Fibroblast of lung (primary cell): ENCODE measurements at places on chromosomes 5 and 9.

- DNase-seq: peak; percentile 51
Measured at GRCh38 chr5:148739524-148739923, 85.2 kb upstream of the HTR4 start.

DNA sequence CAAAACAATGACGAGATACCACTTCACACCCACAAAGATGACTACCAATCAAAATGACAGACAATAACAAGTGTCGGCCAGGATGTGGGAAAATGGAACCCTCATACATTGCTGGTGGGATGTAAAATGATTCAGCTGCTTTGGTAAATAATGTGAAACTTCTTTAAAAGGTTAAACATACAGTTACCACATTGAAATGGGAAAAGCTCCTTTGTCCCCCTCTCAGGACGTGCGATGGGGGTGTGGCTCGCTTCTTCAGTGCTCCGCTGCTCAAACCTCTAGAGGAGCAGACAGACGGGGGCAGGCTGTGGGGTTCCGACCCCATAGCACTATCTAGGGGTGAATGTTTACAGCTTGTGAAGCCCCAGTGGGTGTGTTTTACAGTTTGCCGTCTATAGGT, 8.0 kb upstream of the PLPP6 start:
- no peak for DNase-seq

- no peak for DNase-seq
Measured at GRCh38 chr5:126682856-126683255, 82.1 kb downstream of the PHAX start.

GRCh38 chr9:13957089-13957488, 356.9 kb downstream of the NFIB start:
- DNase-seq: no peak

- no peak for DNase-seq
Measured at GRCh38 chr5:107294211-107294550, 376.6 kb downstream of the EFNA5 start.

DNA sequence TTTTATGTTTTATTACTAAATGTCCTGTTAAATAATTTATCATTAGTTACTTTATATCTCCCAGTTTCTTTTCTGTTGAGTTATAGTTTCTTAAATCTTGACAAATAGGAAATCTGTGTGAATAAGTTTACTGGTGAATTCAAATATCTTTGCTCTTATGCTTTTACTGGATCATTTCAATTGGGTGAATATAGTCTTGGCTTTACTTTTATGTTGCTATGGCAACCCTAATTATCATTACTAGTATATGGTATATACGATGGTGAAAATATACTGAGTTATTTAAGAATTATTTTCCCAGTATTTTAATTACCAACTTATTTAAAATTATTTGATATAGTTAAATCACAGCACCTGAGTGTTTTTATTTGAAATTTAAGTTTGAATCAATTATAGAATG, 363.0 kb downstream of the CDH10 start:
- no peak for DNase-seq

DNA sequence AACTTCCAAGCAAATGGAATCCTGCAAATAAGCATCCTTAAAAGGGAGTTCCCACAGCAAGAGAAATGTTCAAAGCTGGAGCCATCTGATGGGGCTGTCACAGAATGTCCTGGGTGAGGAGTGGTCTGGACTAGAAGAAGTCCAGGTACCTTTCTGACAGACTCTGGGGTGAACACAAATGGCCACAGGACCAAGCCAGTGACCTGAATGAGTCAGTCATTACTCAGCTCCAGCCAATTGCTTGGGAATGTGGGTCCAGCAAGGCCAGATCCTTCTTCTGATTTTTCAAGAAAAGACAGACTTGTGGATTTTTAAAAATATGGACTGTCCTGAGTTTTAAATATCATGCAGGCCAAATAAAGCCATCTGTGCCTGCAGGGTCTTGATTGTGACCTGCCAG, 30.1 kb downstream of the GALNT10 start:
- DNase-seq: peak; percentile 55

- no peak for DNase-seq
Measured at GRCh38 chr5:167525004-167525403, 766.4 kb upstream of the WWC1 start.

GRCh38 chr9:13942695-13943094, 371.2 kb downstream of the NFIB start:
- DNase-seq: peak; percentile 100

DNA sequence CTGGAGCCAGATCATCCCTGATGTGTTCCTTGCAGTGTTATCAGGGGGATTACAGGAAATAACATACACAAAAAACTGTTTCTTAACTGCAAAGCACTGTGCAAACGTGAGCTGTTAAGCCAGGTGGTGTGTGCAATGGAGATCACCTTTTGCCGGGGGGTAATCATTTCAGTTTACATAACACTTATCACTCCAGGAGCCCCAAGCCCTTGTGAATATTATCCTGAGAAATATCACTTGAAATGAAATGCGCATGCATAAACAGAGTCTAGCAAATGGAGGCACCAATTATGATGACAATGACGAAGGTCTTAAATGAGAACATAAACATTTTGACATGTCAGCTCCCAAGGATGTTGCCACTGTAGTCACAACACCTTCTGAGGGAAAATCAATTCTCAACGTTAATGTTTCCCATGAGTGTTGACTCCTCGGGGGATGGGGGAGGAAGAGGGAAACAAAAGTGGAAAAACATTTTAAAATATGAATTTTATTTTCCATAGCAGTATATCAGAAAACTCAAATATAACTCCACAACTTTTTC, 54.5 kb upstream of the RAD23B start:
- no peak for DNase-seq
